Stimulated activated CD4-positive, alpha-beta T cell treated with anti-CD3 and anti-CD28 coated beads, Interleukin-2, amount 100 ng/mL, for 24 hours (primary cell): ENCODE measurements at places on chromosomes 3 and 15.
A peak's percentile ranks its signal among the peaks of the same experiment; 100 is the strongest.

DNA sequence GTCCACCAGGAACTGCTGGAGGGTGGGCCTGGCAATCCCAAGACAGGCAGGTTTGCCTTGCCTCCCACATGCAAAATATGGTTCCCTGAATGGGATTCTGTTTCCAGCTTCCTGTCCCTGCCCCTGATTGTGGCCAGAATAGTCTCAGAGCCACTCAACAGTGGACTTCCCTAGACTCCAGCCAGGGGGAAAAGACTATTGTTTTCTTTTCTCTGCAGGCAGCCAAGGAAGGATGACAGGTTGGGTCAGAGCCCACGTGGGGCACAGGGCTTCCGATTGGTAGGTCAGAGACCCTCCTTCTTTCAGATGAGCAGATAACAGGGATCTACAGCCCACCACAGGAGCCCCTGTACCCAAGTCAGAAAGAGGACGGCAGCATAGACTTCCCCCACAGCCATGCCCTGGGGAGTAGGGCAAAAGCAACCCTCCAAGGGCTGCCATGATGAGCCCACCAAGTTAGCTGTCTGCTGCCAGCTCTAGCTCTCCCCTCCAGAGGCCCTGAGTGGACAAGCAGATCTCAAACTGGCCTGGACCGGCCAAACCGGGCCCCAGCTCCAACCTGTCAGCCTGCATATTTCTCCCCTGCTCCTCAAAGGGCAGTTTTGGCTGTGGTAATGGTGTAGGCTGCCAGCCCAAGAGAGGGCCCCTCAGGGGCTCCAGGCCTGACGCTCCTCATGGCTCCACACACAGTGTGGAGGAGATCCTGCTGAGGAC is 6.4 kb downstream of the TLR9 start:
- no peak for DNase-seq

- no peak for DNase-seq
These were observed 110.5 kb upstream of the WNT5A start for GRCh38 chr3:55597641-55598040.

- no peak for DNase-seq
These were observed 449.8 kb downstream of the EPHA6 start for GRCh38 chr3:97264180-97264579.

- no peak for DNase-seq
These were observed 108.4 kb downstream of the WNT7A start for GRCh38 chr3:13771496-13771895.

- no peak for DNase-seq
These were observed 184.1 kb downstream of the ZIC4 start for GRCh38 chr3:147222291-147222690.

- no peak for DNase-seq
These were observed 64.5 kb downstream of the CGNL1 start for GRCh38 chr15:57440799-57441198.

GRCh38 chr15:31472636-31473384 is 146.2 kb downstream of the KLF13 start:
- peak; percentile 54 for DNase-seq

DNA sequence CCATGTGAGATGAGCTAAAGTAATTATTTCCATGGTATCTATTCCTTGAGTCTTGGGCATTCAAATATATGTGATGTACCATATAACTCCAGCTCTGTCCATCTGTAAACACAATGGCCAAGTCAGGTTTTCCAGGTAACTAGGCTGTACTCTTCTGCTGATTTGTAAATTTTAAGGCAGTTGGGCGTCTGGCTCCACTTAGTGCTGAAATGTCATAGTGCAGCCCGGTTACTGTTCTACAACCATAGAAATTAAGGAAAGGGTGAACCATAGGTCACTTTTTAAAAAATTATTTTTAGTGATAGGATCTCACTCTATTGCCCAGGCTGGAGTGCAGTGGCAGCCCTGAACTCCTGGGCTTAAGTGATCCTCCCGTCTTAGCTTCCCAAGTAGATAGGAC is 44.7 kb upstream of the GOLM2 start:
- no peak for DNase-seq

DNA sequence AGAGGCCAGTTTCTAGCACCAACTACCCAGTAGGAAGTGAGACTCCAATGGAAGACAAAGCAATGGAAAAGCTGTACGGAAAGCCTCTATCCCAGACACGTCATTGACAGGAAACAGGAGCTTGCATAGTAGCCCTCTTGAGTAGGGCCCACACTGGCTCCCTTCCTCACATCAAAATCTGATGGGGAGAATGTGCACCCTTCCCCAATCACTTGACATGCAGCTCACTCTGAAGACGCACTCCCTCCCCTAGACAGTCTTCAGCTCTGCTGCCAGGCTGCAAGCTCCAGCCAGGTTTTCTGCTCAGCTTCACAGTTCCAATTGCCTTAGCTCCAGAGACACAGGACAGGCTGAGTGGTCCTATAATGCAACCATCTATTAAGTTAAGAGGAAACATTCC is 567.8 kb downstream of the EPHB1 start:
- DNase-seq: no peak

DNA sequence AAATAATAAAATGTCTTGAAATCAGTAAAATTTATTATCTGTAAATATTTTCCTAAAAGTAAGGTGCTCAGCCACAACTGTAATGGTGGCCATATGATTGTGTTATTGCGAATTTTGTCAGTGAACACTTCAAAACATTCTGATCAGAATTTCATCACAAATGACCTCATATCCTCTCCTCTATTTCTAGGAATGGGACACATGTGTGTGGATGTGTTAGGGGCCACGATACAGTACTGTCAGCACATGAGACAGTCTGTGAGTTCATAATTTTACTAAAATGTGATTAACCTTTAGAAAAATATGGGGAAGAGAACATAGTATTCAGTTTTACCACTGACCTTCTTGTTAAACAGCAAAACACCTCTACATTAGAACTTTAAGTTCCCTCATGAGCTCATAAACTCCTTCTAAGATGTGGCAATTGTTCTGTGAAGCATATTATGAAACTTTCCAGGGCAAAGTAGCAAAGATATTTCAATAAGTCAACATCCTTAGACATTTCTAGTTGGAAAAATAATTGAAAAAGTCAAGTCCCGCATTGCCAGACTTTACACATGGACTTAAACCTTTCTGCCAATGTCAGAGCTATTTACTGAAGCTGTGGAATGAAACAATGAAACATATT is 158.2 kb upstream of the ABI3BP start:
- no peak for DNase-seq

- no peak for DNase-seq
These were observed 259.0 kb upstream of the RGMA start for GRCh38 chr15:93347986-93348385.

GRCh38 chr3:191627064-191627463 is 166.1 kb downstream of the PYDC2 start:
- DNase-seq: no peak

DNA sequence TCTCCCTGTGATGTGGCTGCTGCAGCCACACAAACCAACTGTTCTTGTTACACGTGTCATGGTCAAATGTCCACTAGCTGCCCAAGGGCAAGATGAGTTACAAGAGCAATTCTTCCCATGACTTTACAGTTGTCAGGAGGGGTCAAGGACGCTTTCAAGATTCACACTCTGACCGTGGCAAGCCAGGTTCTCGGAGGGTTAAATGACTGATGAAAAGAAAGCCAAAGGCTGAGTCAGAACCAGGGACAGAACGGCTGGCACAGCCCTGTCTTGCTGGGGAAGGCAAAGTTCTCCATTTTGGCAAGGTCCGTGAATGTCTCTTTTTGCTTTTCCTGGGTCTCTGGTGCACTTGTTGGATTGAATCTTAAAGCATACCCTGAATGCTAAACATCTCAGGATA is 364.5 kb upstream of the ICE2 start:
- no peak for DNase-seq
